Epithelial cell of proximal tubule (primary cell): ENCODE measurements at places on chromosomes 7 and 10.

- no peak for DNase-seq
Observed at GRCh38 chr10:16700331-16700730, 116.9 kb downstream of the RSU1 start.

GRCh38 chr7:112419543-112420130 lies 30.6 kb upstream of the IFRD1 start:
- DNase-seq, result no peak

DNA sequence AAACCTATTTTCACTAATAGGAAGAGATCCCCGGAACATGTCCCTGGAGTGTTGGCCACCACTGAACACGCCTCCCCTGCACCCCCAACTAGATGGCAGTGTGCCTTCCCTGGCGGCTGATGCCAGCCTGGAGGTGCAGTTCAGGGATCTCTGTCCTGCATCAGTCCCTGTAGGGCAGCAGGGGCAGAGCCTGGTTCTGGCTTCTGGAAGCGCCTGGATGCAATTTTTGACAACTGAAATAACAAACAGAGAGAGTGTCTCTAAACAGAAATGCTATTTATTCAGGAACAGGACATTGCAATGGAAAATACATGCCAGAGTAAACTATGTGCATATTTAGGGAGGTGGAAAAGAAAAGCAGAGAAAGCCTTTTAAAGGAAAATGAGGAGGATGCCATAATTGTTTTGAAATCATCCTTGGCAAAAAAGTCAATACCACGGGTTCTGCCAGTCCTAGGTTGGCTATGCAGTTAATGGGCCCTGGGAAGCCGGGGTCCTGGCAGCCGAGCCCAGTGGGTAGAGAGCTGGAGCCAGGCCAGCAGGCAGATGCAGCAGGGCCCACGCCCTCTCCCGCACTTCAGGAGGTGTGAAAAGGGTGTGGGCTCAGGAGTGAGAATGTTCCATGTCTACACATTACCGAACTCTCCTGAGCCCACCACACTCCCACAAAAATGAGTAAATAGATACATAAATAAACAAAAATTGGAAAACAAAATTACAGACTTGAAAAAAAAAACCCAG lies 18.5 kb downstream of the ANTXRL start:
- no peak for DNase-seq

- no peak for DNase-seq
Observed at GRCh38 chr7:84193747-84194146, 842 bp downstream of the SEMA3A start.

GRCh38 chr10:121647401-121647800 lies 49.2 kb upstream of the FGFR2 start:
- DNase-seq, result no peak

GRCh38 chr7:19869979-19870378 lies 96.6 kb upstream of the TMEM196 start:
- no peak for DNase-seq

DNA sequence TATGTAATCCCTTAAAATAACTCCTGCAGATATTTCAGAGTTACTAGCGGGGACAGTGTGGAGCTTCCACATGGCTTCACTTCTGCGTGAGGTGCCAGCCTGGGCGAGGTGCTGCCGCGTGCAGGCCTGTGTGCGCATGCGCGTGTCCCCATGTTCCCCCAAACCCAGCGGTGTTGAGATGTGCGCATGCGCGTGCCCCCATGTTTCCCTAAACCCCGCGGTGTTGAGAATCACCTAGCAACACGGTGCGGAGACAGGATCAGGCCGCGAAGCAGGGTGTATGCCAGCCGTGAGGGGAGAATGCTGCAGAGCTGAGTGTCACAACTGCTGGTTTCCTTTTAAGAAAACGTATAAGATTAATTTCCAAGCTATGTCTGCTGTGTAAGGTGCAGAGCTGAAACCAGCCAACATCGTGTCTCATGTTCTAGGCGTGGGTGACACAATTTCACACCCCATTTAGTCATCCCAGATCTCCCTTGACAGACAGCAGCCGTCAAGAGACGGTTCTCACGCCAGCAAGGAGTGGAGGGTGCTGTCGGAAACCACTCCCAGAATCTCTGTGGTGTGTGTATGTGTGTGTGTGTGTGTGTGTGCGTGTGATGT lies 71.9 kb upstream of the ADARB2 start:
- DNase-seq, result no peak

DNA sequence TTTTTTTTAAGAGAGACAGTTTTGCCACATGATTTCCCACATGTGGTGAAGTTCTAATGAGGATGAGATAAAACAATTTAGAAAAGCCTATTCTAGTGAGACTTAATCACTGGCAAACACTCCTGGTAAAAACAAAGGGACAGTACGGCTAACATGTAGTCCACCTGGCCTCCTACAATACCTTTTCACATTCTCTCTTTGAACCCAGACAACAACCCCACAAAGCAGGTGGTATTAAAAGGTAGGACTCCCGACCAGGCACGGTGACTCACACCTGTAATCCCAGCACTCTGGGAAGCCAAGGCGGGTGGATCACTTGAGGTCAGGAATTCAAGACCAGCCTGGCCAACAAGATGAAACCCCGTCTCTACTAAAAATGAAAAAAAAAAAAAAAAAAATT lies 12.4 kb downstream of the PARD3 start:
- no peak for DNase-seq

DNA sequence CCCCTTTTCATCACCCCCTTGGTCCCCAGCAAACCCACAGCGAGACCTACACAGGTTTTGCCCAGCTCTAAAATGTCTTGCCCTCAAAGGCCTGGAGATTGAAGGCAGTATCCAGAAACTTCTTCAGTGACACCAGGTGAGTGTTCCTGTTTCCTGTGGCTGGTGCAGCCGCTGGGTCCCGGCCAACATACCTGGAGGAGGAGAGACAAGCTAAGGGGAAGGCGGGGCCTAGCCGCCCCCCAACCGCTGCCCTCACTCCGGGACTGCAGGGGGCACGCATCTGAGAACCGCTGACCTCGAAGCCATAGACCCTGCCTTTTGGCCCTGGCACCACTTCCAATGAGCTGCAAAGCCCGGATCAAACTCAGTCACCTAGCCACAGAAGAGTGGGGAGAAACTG lies 27.0 kb downstream of the OGDHL start:
- DNase-seq, result no peak

DNA sequence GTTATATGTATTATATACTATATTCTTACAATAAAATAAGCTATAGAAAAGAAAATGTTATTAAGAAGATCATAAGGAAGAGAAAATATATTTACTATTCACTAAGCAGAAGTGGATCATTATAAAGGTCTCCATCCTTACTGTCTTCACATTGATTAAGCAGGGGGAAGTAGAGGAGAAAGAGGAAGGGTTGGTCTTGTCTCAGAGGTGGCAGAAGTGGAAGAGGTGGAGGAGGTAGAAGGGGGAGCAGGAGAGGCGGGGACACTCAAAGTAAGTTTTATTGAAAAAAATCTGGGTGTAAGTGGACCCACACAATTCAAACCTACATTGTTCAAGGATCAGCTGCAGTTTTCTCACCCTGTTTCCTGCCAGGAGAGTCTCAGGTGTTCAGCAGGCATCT lies 28.9 kb upstream of the ERCC6 start:
- DNase-seq, result no peak

DNA sequence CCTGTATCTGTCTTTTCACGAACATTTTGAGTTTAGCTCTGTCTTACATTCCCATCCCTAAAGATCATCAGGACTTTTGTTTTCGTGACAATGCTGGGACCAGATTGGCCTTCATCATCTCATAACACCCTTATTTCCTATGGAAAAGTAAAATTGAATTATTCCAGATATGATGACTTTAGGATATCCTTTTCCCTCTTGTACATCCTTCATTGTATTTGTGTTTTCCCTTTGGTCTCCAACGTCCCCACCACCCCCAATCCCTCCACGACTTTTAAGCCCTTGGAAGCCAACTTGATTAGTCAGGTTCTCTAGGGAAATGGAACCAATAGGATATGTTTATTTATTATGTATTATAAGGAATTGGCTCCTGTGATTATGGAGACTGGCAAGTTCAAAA lies 167.6 kb downstream of the ARL4A start:
- DNase-seq, result no peak

GRCh38 chr10:90914992-90915765 lies 5.7 kb downstream of the ANKRD1 start:
- DNase-seq, result no peak

- DNase-seq, result no peak
Observed at GRCh38 chr7:117005449-117005848, 52.1 kb downstream of the ST7 start.

DNA sequence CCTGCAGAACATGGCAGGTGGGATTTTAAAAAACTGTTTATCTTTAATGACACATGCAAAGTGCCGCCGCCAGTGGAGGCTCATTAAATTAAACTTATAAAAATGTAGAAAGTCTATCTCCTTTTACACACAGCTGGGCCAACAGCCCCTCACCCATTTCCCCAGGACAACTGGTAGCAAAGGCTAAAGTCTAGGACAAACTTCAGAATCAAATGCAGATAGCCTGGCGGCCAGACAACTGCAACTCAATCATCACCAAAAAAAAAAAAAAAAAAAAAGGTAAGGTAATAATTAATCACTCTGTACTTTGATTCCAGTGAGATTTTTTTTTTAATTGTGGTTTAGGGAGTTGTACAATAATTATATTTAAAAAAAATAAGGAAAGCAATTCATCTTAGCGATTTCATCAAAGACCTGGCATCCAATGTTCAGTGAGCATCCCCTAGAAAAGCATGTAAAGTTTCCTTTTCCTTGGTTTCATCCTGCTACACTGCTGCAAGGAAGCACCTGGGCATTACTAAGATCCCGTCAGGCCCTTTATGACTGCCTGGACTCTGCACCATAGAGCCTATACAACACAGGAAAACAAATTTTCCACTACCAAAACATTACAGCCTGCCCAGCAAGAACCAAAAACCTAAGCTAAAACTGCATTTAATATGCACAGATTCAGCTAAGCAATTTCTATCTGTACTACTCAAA lies 98.5 kb downstream of the GRB10 start:
- no peak for DNase-seq

DNA sequence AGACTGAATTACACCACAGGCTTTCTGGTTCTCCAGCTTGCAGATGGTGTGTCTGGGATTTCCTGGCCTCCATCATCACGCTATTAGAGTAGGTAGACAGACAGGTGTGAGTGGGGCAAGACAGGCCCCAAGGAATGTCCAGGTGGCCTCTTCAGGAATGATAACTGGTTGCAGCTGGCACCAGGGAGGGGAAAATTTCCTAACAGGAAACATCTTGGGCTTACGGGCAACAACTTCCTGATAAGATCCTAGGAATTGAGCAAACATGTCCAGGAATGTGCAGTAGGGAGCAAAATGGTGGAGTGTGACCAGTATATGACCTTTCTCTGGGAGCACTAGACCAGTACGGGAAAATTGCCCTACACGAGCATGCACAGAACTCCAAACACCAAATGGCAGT lies 11.3 kb downstream of the XRCC2 start:
- no peak for DNase-seq

GRCh38 chr7:77837966-77838365 lies 39.4 kb downstream of the PHTF2 start:
- no peak for DNase-seq

DNA sequence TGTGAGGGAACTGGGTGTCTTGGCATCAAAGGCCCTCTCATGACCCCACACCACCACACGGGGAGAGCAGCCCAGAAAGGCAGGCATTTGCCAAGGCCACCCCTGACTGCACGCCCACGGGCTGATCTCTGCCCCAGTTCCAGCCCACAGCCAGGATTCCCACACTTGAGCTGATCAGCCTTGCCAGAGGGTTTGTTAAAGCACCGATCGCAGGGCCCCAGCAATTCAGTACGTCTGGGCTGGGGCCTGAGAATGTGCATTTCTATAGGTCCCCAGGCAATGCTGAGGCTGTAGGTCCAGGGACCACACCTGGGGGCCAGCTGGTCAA lies 103.9 kb downstream of the TNS3 start:
- no peak for DNase-seq

DNA sequence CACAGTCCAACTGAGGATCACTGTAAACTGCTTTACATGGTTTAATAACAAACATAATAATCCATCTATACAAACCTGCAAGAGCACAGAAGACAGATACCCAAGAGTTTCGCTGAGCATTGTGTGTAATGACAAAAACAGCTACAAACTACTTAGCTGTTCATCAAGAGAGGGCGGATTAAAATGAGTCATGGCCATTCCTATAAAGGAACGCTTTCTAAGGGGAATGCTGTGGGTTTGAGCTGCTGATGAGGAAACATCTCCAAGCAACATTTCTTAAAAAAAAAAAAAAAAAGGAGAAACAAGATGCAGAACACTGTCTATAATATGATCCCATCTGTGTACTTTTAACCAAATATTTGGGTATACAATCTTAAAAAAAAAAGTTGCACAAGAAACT lies 33.8 kb downstream of the VOPP1 start:
- no peak for DNase-seq

- DNase-seq, result no peak
Observed at GRCh38 chr10:111222961-111223360, 146.1 kb downstream of the ADRA2A start.

DNA sequence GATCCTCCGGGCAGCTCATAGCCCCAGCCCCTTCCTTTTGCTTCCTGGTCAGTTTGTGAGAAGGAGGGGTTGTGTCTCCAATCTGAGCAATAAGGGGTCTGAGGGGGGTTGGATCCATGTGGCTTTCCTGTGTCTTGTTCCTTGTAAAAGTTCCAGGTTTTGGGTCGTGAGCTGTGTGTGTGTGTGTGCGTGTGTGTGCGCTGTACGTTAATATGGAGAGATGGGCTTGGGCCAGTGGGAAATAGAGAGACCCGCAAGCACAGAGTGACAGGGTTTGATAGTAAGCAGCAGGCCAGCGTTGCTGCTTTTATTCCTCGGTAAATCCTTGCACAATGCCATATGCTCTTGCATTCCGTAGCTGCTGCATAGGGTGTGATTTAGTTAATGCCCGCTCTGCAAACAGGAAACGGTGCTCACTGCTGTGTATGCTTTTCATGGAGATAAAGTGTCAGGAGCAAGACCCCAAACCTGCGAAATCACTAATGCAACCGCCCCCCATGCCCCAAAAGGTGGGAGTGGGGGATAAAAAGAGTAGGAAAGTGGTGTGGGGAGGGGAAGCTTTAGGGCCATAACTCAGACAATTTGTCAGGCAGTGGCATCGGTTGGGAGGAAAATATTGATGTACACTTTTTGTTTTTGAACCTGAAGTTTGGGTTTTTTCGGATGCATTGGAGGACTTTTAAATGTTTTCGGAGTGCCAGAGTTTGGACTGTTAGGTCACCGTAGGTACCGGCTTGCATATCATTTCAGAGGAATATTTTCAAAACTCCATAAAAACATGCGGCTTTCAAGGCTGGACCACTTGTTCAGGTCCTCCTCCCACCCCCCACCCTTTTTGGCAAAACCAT lies 108.7 kb downstream of the TCF7L2 start:
- no peak for DNase-seq

GRCh38 chr10:327889-328852 lies 192.9 kb downstream of the ZMYND11 start:
- DNase-seq, result no peak
